ENCODE measurements at places on chromosomes 2 and 18.

- no peak for DNase-seq
- no peaks in the 10 kb centered on the region for H3K36me3 ChIP-seq
- H3K27me3 ChIP-seq, result no peaks in the 10 kb centered on the region
- no peak overlapping the region for H3K4me3 ChIP-seq
- H3K4me1 ChIP-seq, result no peaks in the 10 kb centered on the region
Observed at GRCh38 chr18:37872562-37872961, 307.0 kb upstream of the CELF4 start.

GRCh38 chr2:69582582-69583176, 60.9 kb downstream of the AAK1 start:
- H3K27ac ChIP-seq, result peak overlapping the region; percentile 67
- H3K36me3 ChIP-seq, result peaks cover 10% of the 10 kb centered on the region
- no peaks in the 10 kb centered on the region for H3K27me3 ChIP-seq
- DNase-seq, result no peak
- peaks cover 89% of the 10 kb centered on the region for H3K4me1 ChIP-seq
- H3K4me3 ChIP-seq, result peak overlapping the region; percentile 71

- peaks cover under 1% of the 10 kb centered on the region for H3K4me1 ChIP-seq
- no peak overlapping the region for H3K4me3 ChIP-seq
- H3K36me3 ChIP-seq, result no peaks in the 10 kb centered on the region
- no peak overlapping the region for H3K27ac ChIP-seq
- no peaks in the 10 kb centered on the region for H3K27me3 ChIP-seq
Observed at GRCh38 chr2:42967959-42968674, 175.7 kb upstream of the HAAO start.

- H3K4me3 ChIP-seq, result no peak overlapping the region
- no peaks in the 10 kb centered on the region for H3K4me1 ChIP-seq
- H3K27me3 ChIP-seq, result peaks cover 6% of the 10 kb centered on the region
- H3K27ac ChIP-seq, result no peak overlapping the region
Observed at GRCh38 chr18:59459369-59460071, 100.5 kb upstream of the LMAN1 start.
